ENCODE measurements at places on chromosomes 16 and 17.

DNA sequence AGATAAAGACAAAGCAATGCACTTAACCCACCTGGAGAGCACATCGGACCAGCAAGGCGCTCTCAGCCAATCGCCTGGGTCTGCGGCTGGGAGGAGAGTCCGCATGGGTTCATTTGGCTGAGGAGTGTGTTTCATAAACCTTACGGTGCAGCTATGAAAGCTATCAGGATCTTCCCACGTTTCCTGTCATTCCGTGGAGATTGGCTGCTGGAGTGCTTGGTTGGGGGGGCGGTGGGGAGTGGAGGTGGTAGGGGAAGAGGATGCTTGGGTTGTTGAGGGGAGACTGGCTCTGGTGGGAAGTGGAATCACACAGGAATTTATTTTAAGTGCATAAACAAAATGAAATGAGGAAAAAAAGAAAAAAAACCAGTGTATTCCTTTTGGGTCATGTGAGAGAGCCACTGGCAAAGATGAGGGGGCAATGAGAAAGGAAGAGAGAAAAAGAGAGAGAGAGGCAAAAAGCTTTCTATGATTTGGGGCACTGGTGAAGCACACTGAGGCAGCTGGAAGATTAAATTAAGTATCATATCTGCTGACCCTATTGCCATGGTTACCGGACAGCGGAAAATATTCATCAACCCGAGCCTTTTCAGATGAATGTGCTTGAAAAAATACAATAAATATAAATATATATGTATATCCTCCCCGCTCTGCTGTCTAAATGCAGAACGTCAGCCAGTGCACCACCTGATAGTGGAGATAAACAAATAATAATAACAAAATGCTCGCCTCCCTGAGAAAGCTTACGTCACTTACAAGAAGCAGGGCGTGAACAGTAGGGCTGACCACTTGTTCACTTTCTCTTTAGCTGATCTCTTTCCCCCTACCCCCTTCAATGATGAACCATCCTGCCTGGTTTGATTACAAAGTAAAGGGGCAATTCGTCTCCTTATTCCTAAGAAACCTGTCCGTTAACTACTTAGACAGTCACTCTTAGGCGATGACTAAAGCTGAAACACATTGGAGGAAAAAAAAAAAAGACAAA, 457.0 kb upstream of the ZFHX3 start:
- no peak for DNase-seq

DNA sequence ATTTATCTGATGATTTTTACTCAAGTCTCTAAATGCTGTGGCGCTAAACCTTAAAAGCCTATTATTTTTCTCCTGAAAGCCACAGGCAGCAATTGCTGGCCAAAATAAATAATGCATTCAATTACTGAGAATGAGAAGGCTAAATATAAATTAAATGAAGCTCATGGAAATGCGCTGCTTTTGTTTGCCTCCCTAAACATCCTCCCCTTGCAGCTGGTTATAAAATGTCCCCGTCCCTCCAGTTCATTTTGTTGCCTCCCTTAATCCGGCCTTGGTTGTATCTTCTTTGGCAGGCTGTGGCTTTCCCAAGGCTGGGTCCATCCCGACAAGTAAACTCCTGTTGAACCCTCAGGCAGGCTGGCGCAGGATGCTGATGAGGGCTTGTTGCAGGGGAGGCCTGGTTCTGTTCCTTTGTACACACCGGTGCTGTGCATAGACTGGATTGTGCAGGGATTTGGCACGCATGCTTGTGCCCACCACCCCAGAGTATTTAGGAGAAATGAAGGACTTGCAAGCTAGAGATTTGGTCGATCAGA, 62.7 kb downstream of the KNOP1 start:
- no peak for DNase-seq

DNA sequence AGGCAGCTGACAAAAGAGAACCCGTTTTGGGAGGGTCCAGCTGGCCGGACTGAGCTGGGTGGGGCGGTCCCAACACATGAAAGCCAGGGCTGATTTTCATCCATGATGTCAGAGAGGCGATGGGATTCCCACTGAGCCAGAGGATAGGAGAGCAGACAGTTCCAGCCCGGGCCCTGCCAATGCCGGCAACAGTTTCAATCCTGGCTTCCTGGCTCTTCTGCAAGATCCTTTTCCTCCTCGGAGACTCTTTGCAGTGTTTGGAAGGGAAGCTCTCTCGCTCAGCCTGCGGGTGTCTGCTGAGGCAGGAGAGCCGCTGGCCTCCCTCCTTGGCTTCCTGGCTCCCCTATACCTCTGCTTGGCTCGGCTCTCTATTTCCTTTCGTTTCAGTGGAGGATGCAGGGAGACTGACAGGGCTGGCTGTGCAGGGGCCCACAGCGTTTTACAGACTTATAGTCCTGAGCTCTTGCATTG, 145.5 kb upstream of the SOX9 start:
- DNase-seq: no peak

GRCh38 chr17:65062171-65062915, 5.8 kb upstream of the GNA13 start:
- no peak for DNase-seq

DNA sequence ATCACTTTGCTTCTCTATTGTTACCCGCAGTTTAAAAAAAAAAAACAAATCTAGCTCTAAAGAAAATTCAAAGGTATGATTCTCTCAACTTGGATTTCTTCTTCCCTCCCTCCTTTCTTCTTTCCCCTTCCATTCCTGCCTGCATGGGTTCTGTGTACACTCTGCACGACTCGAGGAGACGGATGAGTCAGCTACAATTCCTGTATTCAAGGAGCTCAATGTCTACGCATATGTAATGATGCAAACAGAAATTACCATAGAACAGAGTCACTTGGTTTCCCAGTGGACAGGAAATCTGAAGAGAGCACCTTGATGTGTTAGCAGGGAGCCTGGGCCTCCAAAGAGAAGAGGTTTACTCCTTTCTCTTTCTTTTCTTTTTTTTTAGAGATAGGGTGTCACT, 92.3 kb downstream of the VPS53 start:
- DNase-seq: no peak

- no peak for DNase-seq
Observed at GRCh38 chr17:41777157-41777573, 9.3 kb downstream of the JUP start.

DNA sequence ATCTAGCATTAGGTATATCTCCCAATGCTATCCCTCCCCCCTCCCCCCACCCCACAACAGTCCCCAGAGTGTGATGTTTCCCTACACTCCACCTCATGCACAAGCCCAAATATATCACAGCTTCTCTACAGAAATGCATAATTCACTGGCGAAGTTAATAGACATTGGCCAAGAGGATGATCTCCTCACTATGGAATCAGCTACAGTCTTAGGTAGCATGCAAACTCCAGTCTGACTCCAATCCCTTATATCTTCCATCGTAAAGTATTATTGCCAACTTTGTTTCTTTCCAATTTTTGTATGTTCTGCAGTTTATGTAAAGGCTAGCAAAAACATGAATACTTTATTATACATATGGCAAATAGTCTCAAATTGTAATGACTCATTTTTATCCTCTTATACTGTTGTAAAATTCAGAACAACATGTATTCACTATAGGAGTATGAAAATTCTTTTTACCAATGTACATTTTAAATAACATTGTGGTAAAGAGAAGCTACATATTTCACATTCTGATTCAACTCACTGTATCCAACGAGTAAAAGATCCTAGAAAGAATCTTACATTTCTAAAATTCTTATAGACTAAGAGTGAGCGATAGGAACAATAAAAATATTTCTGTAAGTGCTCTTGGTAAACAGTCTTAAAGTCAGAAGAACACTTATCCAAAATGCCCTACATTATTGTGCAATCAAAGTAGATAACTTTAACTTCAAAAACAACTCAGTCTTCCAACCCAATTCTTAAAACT, 871 bp downstream of the ABCA8 start:
- DNase-seq: no peak

DNA sequence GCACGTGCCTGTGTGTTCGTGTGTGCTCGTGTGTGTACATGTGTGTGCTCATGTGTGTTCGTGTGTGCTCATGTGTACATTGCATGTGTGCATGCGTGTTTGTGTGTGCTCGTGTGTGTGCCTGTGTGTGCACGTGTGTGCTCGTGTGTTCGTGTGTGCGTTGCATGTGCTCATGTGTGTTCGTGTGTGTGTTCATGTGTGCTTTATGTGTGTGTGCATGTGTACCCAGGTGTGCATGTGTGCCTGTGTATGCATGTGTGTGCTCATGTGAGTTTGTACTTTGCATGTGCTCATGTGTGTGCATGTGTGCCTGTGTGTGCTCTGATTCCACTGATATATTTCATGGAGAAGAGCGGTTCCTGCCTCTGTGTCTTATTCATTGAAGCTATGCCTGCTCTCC, 265.5 kb downstream of the FOXL1 start:
- DNase-seq: no peak

DNA sequence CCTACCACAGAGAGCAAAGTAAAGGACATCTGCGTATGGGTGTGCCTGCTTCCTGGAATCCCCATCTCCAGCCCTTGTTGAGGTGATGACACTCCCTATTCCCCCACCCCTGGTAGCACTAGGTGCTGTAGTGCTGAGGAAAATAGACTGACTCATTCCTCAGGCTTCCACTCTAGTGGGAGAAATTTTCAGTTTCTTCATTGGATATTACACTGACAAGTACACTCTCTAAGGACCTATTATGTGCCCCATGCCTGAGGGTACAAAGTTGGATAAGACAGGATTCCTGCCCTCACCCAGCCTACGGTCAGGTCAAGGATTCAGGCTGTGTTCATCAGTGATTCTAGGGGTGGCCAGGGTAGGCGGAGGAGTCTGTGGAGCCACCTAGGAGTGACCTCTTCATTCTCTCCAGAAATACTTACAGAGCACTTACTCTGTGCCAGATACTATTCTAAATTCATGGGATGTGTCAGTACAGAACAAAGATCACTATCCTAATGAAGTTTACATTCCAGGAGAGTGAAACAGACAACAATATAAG, 4.5 kb upstream of the ZC3H7A start:
- DNase-seq: no peak

- no peak for DNase-seq
Observed at GRCh38 chr16:82031116-82032084, 3.7 kb upstream of the HSD17B2 start.

- no peak for DNase-seq
Observed at GRCh38 chr16:81374550-81374949, 59.8 kb downstream of the GAN start.

DNA sequence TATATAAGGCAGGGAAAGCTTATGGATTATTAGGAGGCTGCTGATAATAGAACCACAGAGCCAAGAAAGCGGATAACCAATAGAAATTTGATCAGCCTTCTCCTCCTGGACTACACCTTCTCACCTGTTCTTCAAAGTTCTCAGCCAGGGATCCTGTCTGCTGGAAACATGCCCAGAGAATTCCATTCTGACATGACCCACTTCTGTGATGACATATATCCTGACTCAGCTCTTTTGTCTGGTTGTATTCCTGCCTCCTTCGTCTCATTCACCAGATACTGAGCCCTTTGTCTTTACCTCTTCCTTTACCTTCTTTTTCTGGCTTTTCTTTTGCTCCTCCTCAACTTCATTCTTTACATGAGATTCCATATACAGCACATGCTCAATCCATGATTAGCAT, 576.1 kb downstream of the CDH11 start:
- DNase-seq: no peak

DNA sequence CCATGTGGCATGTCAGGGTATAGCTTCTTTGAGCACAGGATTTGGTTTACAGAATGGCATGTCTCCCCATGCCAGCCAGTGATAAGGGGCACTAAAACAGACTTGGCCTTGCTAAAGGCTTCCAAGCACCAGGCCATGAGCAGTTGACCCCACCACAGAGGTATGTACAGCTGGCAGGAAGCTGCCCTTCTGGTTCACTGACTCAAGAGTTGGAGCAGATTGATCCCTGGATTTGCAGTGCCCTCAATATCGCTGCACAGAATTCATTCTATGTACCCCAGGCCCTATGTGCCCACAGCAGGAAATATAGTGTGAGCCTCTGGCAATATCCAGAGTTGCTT, 24.3 kb downstream of the HLF start:
- no peak for DNase-seq

DNA sequence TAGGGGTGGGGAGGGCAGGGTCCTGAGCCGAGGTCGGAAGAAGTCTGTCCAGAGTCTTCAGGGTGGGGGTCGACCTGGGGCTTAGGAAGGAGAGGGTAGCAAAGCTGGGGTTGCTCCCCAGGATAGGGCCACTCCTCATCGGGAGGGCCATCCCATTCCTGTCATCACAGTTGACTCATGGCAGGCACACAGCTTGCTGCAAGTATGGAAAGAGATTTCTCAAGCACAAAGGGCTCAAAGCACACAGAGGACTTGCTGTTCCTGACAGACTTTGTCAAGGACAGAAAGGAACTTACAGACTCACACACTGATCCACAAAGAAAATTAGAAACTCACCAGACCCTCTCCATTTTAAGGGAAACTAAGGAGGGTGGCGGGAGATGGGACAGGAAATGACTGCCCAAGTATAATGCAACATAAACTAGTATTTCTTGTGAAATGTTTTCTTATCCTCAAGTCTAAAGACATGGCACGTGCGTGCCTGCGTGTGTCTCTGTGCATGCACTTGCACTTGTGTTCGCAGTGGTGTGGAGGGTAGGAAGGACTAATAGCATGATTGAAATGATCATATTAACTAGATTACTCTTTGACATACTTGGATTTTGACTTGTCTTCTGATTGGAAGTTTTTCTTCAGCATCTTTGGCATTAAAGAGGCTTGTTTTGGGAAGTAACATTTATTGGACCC, 2.4 kb downstream of the AOC2 start:
- no peak for DNase-seq

DNA sequence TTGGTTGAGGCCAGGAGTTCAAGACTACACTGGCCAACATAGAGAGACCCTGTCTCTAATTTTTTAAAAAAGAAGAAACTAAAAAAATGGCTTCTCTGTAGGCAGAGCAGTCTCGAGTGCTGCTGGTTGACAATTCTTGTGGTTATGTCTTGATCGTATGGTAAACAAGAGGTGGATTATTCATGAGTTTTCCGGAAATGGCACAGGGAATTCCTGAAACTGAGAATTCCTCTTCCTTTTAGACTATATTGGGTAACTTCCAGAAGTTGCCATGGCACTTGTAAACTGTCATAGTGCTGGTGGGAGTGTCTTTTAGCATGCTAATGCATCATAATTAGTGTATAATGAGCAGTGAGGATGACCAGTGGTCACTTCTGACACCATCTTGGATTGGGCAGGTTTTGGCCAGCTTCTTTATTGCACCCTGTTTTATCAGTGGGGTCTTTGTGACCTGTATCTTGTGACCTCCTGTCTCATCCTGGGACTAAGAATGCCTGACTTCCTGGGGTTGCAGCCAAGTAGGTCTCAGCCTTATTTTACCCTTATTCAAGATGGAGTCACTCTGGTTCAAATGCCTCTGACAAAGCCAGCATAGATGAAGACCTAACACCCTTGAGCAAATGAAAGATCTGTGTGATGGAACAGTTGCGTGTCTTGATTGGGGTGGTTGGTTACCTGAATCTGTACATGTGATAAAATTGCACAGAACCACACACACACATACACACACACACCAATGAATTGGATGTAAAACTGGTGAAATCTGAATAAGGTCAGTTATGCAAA, 30.2 kb downstream of the BMERB1 start:
- no peak for DNase-seq

Measured in stimulated activated CD8-positive, alpha-beta memory T cell treated with anti-CD3 and anti-CD28 coated beads, Interleukin-4, amount 100 ng/mL, for 24 hours (primary cell).